Stimulated activated CD4-positive, alpha-beta T cell treated with anti-CD3 and anti-CD28 coated beads, Interleukin-4, amount 100 ng/mL, for 1 hour (primary cell): ENCODE measurements at places on chromosomes 6 and 20.

GRCh38 chr20:57434390-57434700 lies 43.1 kb downstream of the RBM38 start:
- no peak for DNase-seq

GRCh38 chr6:66556936-66557335 lies 849.9 kb upstream of the EYS start:
- no peak for DNase-seq

DNA sequence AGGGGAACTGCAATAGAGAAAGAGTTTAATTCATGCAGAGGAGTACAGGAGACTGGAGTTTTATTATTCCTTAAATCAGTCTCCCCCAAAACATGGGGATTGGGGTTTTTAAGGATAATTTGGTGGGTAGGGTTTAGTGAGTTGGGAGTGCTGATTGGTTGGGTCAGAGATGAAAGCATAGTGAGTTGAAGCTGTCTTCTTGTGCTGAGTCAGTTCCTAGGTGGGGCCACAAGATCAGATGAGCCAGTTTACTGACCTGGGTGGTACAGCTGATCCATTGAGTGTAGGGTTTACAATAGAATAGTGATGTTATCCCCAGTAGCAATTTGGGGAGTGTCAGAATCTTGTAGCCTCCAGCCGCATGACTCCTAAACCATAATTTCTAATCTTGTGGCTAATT lies 29.1 kb downstream of the GPX6 start:
- DNase-seq = no peak

GRCh38 chr6:38507173-38507572 lies 132.6 kb downstream of the BTBD9 start:
- no peak for DNase-seq

DNA sequence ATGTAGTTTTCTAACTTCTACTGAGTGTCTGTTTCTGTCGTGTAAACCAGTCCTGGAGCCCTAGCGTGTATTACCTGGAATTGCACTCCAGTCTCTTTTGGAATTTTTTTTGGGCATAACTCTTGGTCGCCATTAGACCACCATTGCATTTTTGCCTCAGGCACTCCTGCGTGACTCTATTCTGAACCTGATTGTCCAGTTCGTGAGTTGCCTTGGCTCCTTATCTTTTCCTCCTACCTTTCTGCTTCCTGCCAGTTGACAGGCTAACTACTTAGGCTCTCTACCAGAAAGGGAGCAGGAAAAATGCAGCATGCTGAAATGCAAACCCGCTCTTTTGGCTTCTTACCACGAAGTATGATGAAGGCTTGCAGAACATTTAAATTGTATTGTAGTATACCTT lies 490.9 kb upstream of the SOX4 start:
- no peak for DNase-seq

DNA sequence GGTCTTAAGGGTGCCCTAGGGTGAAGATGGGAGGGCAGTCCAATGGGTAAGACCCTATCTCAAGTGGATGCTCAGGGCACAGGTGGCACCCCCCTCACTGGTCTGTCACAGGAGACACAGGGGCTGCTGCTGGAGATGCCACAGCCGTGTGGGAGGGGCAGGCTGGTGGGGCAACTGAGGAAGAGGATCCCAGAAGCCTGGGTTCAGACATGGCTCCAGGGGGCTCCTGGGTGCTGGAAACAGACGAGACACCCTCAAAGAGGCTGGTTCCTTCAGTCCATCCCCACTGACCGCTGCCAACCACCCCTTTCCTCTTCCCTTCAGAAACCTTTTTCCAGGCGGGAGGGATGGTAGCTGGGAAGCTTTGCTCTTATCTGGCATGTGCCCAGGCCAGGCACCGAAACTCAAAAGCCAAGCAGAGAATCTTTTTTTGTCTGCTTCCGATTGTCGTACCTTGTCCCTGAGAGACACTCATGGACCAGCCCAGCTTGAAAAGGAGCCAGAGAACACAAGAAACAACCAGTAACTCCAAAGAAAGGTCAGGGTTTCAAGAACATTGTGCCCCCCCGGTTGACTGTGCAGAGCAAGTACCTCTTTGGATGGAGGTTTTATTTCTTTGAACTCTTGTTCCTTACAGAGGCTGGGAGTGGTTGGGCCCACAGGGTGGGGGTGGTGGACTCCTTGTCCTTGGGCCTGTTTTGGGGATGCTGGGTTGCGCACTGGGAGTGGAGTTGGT lies 28.5 kb upstream of the EMILIN3 start:
- DNase-seq = no peak

DNA sequence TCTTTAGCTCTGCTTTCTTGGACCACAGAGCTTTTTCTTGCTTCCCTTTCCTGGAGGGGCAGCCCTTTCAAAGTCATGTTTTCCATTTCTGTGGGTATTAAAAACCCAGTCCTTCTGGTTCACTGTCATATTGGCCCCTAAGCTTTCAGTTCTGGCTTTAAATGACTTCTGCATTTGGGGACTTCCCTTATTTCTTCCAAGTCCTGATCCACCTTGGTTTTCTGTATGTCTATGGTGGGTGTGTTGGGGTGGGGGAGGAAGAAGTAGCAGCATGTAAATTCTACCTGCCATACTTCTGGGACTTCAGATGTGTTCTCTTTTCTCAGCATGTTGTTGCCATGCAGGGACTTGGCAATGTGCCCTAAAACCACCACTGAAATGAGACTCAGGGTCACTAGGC lies 77.1 kb upstream of the EMILIN3 start:
- no peak for DNase-seq

DNA sequence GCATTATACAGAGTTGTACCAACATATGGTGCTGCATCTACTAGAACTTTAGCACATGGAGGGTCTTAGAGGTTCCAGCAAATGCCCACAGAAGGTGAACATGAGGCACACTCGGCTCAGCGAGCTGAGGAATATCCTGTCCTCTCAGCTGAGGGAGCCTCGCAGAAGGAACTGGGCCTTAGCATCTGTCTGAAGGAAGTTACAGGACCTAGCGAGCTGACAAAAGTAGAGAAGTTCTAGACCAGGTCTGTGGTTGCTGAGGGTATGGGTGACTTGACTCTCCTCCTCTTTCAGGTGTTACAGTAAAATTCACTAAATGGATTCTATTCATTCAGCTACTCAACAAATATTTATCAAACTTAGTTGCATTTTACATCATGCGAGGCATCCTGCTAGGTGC lies 157.2 kb downstream of the ZDHHC14 start:
- DNase-seq = no peak

DNA sequence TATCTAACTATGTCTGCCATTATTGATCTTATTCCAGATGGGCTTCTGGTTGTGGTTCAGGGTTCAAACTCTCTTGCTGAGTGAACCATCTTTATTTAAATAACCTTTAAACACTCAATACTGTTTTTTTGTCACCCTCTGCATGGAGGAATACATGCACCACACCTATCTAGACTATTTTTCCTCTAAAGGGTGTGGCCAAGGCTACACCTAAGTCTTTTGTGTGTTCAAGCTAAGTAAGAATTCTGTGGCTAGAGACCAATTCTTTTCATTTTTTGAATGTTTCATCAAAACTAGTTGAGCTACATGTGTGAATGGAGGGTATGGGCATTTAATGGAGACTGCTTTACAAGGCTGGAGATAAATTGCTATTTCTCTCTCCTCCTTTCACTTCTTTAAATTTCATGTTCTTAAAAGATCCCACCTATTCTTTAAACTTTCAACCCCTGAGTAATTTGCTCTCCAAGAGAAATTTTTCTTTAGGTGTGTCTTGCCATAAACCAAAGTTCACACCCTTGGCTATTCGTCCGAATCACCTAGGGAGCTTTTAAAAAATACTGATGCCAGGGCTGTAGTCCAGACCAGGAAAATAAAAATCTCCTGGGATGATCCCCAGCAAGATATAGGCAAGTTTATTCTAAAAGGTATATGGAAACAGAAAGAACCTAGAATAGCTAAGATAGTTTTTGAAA lies 24.8 kb upstream of the MBOAT1 start:
- DNase-seq = no peak

GRCh38 chr6:170247178-170247701 lies 43.6 kb downstream of the DLL1 start:
- DNase-seq = no peak

GRCh38 chr6:46628498-46628897 lies 24.1 kb downstream of the CYP39A1 start:
- no peak for DNase-seq

DNA sequence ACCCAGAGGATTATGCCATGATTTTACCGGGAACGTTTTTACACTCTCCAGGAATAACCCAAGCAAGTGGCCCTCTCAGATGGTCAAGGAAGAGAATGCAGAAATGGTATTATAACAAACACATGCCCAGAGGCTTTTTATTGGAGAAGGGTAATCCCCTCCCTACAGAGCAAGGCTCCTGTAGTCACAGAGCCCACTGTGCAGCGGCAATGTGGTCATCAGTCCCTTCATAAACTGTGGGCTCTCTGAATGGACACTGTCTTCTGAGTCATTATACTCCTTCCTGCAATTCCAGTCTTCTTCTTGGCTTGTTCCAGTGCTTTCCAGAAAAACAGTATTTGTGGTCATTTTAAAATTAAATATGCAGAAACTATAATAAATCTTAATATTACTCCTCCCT lies 74.7 kb downstream of the LAMA4 start:
- no peak for DNase-seq

- no peak for DNase-seq
Measured at GRCh38 chr6:83962582-83962981, 71.0 kb upstream of the MRAP2 start.
